ENCODE measurements at places on chromosomes 3 and 15. TPM values are rescaled to one million over a fixed set of nuclear protein-coding genes. Genes with fewer than 3 reads are reported as not detected.

DNA sequence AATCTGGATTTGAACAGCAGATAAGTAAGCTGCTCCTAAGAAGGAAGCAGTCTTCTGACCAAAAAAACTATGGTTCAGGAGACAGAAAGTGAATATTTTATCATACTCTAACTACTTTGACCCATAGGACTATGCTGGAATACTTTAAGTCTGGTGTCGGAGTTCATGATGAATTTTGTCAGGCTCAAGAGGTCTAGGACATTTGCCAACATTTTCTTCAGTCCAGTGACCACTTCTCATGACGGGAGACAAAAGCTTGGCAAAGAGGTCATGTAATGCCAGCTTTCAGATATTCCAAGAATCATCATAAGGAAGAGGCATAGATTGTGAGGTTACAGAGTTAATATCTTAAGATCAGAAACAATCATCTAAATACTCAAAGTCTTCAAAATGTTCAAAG is 20.5 kb upstream of the DCBLD2 start:
- no peak for DNase-seq

GRCh38 chr3:25090698-25091453 is 337.2 kb upstream of the RARB start:
- DNase-seq, result no peak

The SH2D7 gene
- not detected for total RNA-seq

- DNase-seq, result no peak
These were observed 128.9 kb downstream of the AQP9 start for GRCh38 chr15:58267051-58267450.

GRCh38 chr3:64022451-64023186 is 675 bp downstream of the PSMD6 start:
- DNase-seq, result no peak

DNA sequence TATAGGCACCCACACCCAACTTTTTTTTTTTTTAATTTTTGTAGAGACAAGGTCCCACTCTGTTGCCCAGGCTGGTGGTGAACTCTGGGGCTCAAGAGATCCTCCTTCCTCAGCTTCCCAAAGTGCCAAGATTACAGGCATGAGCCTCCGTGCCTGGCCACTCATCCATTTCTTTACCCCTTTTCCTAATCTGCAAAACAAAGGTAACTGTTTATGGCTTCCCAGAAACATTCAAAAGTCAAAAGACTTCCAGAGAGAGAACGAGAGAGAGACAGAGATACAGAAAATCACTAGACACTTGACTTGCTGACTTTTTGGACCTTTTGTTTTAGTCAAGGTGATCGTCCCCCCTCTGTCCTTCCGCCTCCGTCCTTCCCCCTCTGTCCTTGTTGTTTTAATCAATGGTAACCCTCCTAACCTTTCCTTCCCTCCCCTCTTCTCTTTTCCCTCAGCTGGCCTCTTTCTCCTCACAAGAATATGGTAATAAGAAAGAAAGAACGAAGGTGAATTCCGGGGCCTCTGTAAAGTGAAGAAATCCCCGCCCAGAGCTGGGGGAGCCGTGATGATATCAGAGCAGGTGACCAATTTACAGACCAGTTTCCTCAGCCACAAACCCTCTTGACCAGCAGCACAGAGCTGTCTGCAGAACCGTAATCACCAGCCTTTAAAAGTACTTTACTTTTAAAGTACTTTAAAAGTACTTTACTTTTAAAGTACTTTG is 21.9 kb downstream of the KLHL6 start:
- no peak for DNase-seq

The CHRNA7 gene
- total RNA-seq, result 1.3 TPM

The GOLGA8M gene
- 2.2 TPM for total RNA-seq

GRCh38 chr3:62592408-62592807 is 219.1 kb upstream of the FEZF2 start:
- DNase-seq, result no peak

The CACNA1D gene
- 1.1 TPM for total RNA-seq

- peak; percentile 82 for DNase-seq
These were observed at the start of gene SST for GRCh38 chr3:187669675-187670504. TSS of gene SST (minus strand) at chr3:187670394. CDS start at chr3:187670291, 103 bp downstream.

GRCh38 chr15:58842713-58843396 is 71.8 kb downstream of the MINDY2 start:
- no peak for DNase-seq

- DNase-seq, result no peak
These were observed 28.8 kb upstream of the CCDC50 start for GRCh38 chr3:191300422-191300821.

- DNase-seq, result no peak
These were observed 4.5 kb upstream of the ULK3 start for GRCh38 chr15:74847432-74847831.

DNA sequence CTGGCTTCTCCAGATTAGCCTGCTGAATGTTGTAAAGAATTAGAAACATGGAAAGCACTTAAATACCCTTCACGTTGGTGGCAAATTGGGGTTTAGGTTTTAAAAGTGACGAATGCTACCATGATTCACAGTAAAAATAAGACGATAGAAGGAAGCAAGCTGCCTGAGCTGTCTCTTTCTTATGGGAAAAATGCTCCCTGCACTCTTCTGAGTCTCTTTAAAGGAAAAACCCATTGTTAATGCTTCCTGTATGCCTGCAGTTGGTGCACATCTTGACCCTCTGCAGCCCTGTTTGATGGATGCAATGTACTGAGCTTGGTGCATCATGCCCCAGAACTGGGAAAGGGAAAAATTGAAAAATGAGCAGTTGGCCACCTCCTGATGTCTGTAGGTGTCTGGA is 258.6 kb upstream of the RASGRP1 start:
- DNase-seq, result no peak

The DNAH12 gene
- total RNA-seq, result 0.19 TPM

All from posterior vena cava (tissue), 2 donors.